ENCODE measurements at places on chromosomes 11 and 22.

- no peak overlapping the region for H3K4me3 ChIP-seq
- DNase-seq = no peak
- H3K27me3 ChIP-seq = peaks cover 3% of the 10 kb centered on the region
- H3K36me3 ChIP-seq = peaks cover 19% of the 10 kb centered on the region
Observed at GRCh38 chr11:35190804-35191348, 51.9 kb downstream of the CD44 start.

GRCh38 chr11:134278356-134278755 lies 2.2 kb downstream of the GLB1L3 start:
- H3K4me3 ChIP-seq = no peak overlapping the region
- H3K4me1 ChIP-seq = peaks cover 14% of the 10 kb centered on the region
- DNase-seq = no peak
- H3K36me3 ChIP-seq = no peaks in the 10 kb centered on the region

DNA sequence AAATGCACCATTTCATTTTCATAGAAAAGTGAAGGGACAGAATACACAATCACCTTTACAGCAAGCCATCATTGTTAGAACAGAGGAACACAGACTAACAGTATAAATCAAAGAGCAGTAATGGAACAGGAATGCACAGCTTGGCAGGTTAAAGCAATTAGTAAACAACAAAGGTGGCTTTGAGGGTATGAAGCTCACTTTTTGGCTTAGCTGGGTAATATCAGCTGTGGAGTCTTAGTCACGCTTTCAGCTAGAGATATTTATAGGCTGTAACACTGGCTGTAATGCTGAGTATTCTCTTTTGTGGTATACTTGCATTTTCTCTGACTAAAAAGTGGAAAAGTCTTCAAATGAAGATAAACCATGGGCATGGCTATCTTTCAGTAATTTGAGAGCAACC lies 1780.5 kb downstream of the LRRC4C start:
- no peaks in the 10 kb centered on the region for H3K4me1 ChIP-seq
- H3K27me3 ChIP-seq = peaks cover 3% of the 10 kb centered on the region
- no peak overlapping the region for H3K4me3 ChIP-seq
- H3K27ac ChIP-seq = no peak overlapping the region
- no peaks in the 10 kb centered on the region for H3K36me3 ChIP-seq

DNA sequence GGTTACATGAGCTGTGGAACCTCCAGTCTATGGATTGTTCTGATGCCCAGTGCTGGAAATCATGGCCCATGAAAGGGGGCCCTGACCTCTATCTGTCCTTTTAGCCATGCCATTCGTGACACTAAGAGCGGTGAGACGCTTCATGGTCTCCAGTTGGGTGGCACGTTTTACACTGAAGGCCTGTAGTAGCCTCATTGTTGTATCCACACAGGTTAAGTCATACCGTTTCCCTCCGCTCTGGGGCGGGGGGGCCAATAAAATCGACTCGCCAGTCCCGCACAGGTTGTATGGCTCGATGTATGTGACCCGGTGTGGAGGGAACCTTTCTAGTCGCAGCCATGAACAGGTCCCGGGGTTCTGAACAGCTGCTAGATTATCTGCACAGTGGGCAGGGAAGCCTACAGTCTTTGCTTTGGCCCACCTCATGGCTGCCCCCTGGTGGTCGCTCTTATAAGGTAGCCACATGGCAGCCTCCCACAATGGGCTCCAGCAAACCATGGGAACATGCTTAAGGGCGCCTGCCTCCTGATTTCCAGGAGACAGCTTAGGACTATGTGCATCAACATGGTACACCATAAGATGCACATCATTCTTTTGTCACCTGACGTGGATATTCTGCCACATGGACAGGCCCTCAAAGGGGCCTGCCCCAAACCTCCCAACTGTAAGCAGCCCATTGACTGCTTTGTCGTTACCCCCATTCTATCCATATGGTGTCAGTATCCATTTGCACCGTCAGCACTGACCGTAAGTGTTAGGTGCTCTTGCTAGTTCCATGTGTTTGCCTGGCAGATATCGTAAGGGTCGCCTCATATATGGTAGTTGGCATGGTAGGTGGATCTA lies 19.7 kb upstream of the APOL3 start:
- H3K36me3 ChIP-seq = no peaks in the 10 kb centered on the region
- peak; percentile 91 for DNase-seq

DNA sequence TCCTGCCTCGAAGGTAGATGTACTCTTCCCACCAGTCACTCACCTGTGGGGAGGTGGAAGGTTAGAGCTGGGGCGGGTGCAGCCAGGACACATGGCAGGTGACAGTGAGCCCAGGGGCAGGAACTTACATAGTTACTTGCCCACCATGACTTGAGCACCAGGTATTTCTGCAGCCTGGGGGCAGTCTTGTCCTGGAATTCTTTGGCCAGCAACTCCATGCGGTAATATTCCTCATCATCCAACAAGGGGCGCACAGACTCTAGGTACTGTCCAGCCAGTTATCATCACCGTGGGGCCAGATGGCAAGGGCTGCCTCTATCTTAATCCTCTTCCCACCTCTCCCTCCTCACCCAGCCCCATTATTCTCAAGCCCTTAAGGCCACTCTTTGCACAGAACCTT lies 2.2 kb downstream of the CPT1B start:
- no peaks in the 10 kb centered on the region for H3K4me1 ChIP-seq
- peaks cover 9% of the 10 kb centered on the region for H3K27me3 ChIP-seq
- H3K36me3 ChIP-seq = peaks cover 15% of the 10 kb centered on the region
- no peak overlapping the region for H3K27ac ChIP-seq

DNA sequence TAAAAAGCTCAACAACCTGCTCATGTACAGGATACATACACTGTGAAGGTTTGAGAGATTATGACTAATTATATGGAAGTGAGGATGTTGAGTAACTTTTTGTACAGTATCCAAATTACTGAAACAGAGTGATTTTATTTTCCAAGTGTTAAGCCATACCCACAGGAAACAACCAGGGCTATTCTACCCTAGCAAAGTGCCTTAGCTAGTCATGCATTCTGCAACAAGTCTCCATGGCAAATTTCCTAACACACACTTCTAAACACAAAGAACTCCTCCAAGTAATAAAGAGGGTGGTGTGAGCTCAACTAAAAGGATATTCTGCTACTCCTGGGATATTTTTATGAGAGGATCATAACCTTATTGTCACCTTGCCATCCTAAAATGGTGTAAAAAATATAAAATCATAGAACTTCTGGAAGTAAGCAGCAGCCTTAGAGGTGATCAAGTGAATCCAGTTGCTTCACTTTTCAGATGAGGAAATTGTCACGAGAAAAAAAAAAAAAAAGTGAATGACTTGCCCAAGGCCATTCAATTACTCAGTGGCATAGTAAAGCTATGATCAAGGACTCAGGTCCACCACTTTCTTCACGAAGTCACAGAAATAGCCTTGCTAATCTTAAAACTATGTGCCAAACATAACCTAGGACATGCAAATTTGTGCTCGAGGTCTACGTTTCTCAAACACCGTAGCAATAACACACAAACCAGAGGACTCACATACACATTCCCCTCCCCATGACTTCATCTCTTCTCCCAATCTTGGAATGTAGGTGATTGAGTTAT lies 4.2 kb downstream of the LGR4 start:
- peaks cover 16% of the 10 kb centered on the region for H3K4me1 ChIP-seq
- H3K27me3 ChIP-seq = peaks cover 8% of the 10 kb centered on the region
- no peak overlapping the region for H3K27ac ChIP-seq
- no peaks in the 10 kb centered on the region for H3K36me3 ChIP-seq

- peaks cover 45% of the 10 kb centered on the region for H3K4me1 ChIP-seq
- H3K36me3 ChIP-seq = no peaks in the 10 kb centered on the region
- no peak overlapping the region for H3K4me3 ChIP-seq
Observed at GRCh38 chr11:33874433-33874832, 17.4 kb downstream of the LMO2 start.

DNA sequence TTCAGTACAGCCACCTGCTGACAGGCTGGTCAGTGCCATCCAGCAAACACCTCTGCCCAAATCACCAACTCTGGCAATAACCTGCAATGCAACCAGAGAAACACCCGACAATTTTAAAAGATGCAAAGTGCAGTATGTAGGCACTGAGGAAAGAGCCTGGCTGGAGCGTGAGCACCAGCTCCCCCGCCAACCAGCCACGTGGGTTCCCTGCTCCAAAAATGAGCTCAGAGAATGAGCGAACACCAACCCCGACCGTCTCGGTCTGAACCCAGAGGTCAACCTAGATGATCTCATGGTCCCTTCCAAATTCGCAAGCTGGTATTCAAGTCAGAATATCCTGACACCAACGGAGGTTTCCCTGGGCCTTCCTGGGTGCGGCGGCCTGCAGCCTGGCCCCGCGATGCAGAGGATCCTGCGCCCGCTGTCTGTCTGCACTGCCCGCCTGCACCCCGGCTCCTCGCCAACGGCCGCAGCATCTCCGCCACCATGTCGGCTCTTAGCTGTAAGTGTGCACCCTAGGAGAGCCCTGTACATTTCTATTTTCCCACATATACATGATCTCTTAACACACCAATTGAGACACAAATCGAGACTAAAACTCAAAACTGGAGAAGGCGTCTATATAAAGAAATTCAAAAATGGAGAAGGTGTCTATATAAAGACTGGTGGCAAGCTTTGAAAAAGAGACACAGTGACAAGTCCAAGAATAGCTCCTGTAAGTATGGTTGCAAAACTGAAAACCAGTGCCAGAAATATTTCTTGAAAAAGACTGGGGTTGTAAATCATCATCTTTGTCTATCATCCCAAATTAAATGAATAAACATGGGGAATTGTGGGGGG lies 22.8 kb downstream of the TMEM184B start:
- peaks cover 15% of the 10 kb centered on the region for H3K27me3 ChIP-seq
- H3K27ac ChIP-seq = no peak overlapping the region
- no peaks in the 10 kb centered on the region for H3K4me1 ChIP-seq
- peak overlapping the region; percentile 11 for H3K4me3 ChIP-seq
- H3K36me3 ChIP-seq = peaks cover 24% of the 10 kb centered on the region
- no peak for DNase-seq

GRCh38 chr11:15817001-15817400 lies 539.3 kb downstream of the SOX6 start:
- H3K4me1 ChIP-seq = peaks cover 6% of the 10 kb centered on the region
- H3K4me3 ChIP-seq = no peak overlapping the region
- no peak overlapping the region for H3K27ac ChIP-seq
- H3K27me3 ChIP-seq = peaks cover 2% of the 10 kb centered on the region
- H3K36me3 ChIP-seq = no peaks in the 10 kb centered on the region

- peak overlapping the region; percentile 71 for H3K27ac ChIP-seq
- DNase-seq = no peak
- H3K4me3 ChIP-seq = no peak overlapping the region
- peaks cover 72% of the 10 kb centered on the region for H3K4me1 ChIP-seq
Observed at GRCh38 chr11:122778148-122778547, 60.2 kb upstream of the CRTAM start.

GRCh38 chr11:6620636-6621035 lies 1.4 kb upstream of the TPP1 start:
- H3K4me3 ChIP-seq = no peak overlapping the region
- peaks cover 12% of the 10 kb centered on the region for H3K36me3 ChIP-seq
- peaks cover 8% of the 10 kb centered on the region for H3K27me3 ChIP-seq
- DNase-seq = no peak
- H3K4me1 ChIP-seq = no peaks in the 10 kb centered on the region
- H3K27ac ChIP-seq = no peak overlapping the region

DNA sequence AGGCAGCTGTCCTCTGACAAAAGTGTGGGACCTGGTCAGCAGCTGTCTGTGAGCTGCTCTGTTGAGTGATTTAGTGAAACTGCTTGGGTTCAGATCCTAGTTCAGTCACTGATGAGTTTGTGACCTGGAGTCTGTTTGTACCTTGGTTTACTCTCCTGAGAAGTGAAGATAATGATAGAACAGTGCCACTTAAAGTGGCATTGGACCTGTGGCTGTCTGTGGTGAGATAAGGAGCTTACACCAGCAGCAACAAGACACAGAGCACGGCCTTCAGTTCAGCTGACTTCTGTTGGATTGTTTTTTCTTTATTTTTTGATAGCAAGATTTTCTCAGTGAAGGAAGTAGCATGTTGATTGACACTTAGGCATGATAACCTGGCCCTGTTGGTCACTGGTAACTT lies 46.2 kb upstream of the CTTN start:
- H3K27ac ChIP-seq = no peak overlapping the region
- H3K27me3 ChIP-seq = no peaks in the 10 kb centered on the region
- no peak overlapping the region for H3K4me3 ChIP-seq
- H3K36me3 ChIP-seq = peaks cover 19% of the 10 kb centered on the region

GRCh38 chr22:40479126-40479800 lies 108.9 kb downstream of the SGSM3 start:
- DNase-seq = no peak
- peaks cover 44% of the 10 kb centered on the region for H3K4me1 ChIP-seq
- peaks cover 14% of the 10 kb centered on the region for H3K27me3 ChIP-seq
- no peak overlapping the region for H3K4me3 ChIP-seq

DNA sequence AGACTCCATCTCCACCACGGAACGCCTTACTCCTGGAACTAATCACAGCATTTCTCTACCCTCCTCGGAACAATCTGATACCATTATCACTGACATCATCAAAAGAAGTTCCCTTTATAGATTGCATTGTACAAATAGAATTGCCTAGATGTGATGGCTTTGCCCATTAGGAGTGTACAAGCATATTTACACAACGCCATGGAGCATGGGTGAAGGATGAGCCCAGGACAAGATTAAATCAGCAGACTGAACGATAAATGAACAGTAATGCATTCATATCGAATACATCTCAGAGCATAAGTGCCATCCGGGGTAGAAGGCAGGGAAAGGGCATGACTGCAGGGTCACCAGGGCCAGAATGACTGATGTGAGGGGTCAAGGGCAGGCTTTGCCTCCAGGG lies 57.3 kb downstream of the KIRREL3 start:
- no peaks in the 10 kb centered on the region for H3K4me1 ChIP-seq
- H3K27me3 ChIP-seq = peaks cover 1% of the 10 kb centered on the region
- no peak overlapping the region for H3K4me3 ChIP-seq
- H3K36me3 ChIP-seq = no peaks in the 10 kb centered on the region
- DNase-seq = no peak

DNA sequence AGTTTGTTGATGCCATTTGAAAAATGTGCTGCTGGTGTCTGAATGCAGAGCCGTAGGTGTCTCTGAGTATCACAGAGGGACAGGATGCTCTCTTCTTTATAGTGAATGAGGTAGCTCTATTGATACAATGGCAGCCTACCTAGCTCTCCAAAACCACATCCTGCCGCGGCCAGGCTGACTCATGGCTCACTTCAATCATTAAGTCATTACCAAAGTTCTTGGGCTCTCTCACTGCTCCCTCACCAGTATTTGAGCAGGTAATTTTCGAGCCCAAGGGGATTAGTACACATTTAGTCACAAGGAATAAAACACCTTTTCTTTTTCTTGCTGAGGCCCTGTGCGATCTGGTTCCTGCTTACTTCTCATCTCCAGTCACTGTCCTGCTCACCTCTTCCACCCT lies 509.0 kb upstream of the LARGE1 start:
- DNase-seq = no peak
- no peak overlapping the region for H3K27ac ChIP-seq
- H3K4me1 ChIP-seq = no peaks in the 10 kb centered on the region
- no peak overlapping the region for H3K4me3 ChIP-seq
- no peaks in the 10 kb centered on the region for H3K36me3 ChIP-seq

GRCh38 chr11:57547854-57548377 lies 10.5 kb downstream of the SMTNL1 start:
- H3K4me3 ChIP-seq = no peak overlapping the region
- H3K4me1 ChIP-seq = peaks cover 2% of the 10 kb centered on the region
- DNase-seq = no peak
- peaks cover 4% of the 10 kb centered on the region for H3K27me3 ChIP-seq
- no peak overlapping the region for H3K27ac ChIP-seq
- H3K36me3 ChIP-seq = peaks cover 28% of the 10 kb centered on the region
